Kidney tubule cell (primary cell): ENCODE measurements at places on chromosomes 7 and 10.

DNA sequence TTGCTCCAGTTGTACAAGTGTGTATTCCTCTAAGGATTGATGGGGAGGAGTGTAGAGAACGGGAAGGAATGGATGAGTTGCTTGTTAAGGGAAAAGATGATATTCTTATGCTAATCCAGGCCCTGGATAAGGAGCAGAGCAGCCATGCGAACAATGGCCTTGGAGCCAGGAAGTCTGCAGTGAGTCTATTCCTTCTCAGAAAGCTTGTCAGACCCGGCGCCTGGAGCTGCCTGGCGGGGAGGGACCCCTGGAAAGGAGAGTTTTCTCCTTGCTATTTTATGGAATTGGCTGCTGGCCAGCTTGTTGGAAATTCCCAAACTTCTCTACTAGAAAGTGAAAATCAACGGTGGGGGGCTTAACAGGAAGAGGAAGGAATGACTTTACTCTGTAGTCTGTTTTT is 89.1 kb downstream of the MMRN2 start:
- DNase-seq = peak; percentile 87

DNA sequence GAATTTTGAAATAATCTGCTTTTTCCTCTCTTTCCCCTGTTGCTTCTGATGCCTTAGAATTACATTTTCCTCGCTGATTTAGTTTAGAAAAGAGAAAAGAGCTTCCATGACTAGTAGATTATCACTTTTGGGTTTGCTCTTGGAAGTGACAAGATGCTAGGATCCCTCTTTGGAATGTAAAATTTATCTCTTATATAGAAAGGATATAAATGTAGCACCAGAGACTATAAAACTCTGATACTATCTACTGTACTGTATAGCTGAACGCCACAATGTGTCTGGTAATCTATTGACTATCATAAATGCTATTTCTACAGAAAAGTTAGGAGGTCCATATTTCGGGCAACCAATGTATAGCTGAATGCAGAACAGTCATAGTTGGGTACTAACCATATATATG is 1.1 kb upstream of the HDAC9 start:
- no peak for DNase-seq

DNA sequence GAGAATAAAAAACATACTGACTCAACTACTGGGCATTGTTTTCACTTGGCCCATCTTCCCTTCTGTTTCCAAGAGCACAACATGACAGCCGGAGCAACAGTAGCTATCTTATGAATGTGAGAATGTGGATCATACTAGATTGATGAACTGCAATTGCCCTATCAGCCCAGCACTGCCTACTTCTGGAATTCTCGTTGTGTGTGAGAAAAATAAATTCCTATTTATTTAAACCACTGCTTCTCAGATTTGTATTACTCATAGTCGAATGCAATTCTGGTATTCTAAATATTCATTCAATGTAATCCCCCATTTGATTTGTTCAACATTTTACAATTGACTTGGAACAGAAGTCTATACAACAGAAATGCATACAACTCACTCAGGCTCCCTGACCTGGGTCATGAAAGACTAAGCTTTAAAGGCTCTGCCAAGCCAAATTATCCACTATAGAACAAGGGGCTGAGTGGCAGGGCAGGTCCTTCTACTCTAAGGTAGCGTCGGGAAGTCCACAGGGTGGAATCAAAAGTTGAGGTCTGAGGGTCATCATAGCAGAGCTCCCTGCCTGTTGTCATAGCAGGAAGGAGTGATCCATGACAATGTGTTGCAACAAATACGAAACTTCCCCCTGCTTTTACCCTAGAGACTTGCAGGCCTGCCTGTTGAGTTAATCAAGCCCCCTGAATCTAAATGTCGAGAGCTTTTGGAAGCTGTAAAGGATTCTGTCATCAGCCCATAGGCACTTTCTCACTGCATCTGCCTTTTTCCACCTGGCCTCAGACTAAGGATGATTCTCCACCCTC is 12.4 kb upstream of the JAZF1 start:
- DNase-seq = no peak

- DNase-seq = no peak
Measured at GRCh38 chr7:133723044-133723443, 404.1 kb upstream of the LRGUK start.

DNA sequence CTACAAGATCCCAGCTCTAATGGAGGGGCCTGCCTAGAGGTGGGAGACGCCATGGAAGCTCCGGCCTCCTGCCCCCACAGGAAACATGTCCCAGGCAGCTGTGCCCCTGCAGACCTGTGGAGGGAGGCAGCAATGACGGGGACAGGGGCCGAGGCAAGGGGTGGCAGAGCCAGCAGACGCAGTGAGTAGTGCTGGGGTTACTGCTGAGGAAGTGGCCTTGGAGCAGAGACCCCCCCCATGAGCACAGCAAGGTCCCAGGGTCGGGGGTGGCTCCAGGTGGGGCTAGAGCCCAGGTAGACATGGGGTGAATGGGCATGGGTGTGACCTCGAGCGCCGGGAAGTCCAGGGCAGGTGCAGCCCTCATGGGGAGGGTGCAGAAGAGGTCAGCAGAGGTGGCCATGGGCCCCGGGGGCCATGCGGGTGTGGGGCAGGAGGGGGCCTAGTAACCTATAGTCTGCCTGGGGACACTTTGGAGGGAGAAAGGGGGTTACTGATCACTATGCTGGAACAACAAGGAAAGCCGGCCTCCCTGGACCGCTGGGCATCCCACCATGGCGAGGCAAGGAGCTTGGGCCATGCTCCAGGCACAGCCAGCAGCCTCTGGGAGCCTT is 45.5 kb downstream of the JAKMIP3 start:
- no peak for DNase-seq

DNA sequence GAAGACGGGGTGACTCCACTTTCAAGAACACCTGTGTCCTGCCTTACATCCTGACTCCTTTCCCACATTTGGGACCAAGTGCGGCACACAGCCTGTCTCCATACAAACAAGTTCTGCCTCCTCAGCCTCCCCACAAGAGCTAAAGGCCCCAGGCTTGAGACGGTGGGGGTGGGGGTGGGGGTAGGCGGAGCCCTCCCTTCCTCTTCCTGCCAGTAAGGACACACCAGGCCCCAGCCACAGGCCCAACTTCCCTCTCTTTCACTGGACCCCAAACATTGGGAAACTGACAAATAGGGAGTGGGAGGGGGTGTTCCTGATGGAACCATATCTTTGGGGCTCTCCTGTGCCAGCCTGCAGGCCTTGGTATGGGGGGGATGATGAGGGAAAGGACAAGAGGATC is 4.6 kb downstream of the CDK5 start:
- no peak for DNase-seq

DNA sequence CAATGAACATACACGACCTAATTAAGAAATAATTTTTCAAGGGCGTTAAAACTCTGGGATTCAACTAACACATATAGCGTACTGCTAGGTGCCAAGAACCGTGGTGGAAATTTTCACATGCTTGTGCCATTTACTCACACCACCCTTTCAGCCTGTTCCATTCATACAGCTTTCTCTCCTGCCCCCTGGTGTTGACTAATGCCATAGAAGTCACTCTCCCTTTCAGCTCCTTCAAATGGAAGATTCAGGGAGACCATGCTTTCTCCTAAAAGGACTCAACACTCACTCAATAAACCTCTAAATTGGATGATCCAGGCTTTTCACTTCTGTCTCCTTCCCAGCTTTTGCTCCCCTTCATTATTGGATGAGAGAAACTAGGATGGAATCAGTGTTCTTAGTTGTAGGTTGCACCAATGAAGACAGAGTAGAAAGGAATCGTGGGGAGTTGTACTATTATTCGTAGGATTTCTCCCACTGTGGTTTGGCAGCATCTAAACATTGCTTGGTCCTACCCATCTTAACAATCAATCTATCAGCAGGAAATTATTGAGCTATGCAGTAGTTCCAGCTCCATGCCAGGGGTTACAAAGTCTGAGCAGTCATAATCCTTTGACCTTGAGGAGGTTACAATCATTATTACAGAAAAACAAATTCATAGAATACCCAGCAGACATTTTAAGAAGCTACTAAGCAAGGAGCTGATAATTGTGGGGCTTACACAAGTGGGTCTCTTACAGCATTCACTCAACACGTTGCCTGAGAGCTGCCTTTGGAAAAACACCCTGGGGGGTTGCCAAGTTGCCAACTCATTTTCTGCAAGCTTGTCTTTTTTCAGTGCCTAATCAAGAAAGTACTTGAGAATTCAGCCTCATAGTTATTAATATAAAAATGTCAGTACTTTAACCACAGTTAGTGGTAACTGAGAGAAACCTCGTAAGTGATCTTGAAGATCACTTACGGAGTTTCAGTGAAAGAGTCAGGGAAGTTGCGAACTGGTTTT is 2.8 kb upstream of the PPP1R3C start:
- DNase-seq = peak; percentile 80
